ENCODE measurements at places on chromosomes 2 and 18. TPM values are rescaled to one million over a fixed set of nuclear protein-coding genes. Genes with fewer than 3 reads are reported as not detected.

Gene TXNDC9
- total RNA-seq, result 27.9 TPM

DNA sequence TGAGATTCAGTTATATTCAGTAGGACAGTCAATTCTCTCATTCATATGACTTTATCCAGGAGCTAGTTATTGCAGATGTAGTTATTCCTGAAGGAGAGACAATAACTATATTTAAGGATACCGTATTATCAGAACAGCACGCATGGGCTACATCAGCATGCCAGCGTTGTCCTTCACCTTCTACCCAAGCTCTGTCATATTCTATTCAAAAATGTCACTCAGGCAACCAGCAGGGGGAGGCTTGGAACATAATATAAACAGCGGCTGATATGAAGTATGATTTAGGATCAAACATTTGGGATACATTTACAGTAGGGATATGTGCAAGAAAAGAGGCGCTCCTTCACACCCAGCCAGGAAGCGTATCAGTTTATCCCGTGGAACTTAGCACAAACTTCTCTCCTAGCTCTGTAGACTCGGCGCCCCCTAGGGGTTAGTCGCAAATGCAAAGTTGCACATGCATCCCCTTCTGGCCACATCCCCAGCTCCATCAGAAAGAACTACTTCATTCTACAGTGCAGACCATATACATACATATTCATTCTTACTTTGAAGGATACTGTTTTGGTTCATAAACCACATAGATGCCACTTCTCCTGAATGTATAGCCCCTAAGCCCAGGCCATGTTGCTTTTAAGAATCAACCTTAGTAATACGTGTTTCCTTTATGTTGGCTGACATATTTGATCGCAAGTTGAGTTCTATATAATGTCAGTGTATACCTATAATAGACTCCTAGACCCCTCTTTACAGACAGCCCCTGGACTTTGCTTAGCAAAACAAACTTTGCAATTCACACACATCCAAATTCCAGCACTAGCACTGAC is 759.4 kb downstream of the ADCYAP1 start:
- H3K4me1 ChIP-seq, result no peaks in the 10 kb centered on the region
- H3K27ac ChIP-seq, result no peak overlapping the region
- no peaks in the 10 kb centered on the region for H3K36me3 ChIP-seq
- H3K27me3 ChIP-seq, result peaks cover 5% of the 10 kb centered on the region
- DNase-seq, result peak; percentile 68
- no peak overlapping the region for H3K4me3 ChIP-seq

- no peak for DNase-seq
- H3K4me3 ChIP-seq, result no peak overlapping the region
- H3K4me1 ChIP-seq, result no peaks in the 10 kb centered on the region
- no peaks in the 10 kb centered on the region for H3K36me3 ChIP-seq
Measured at GRCh38 chr18:28088477-28088876, 88.5 kb downstream of the CDH2 start.

DNA sequence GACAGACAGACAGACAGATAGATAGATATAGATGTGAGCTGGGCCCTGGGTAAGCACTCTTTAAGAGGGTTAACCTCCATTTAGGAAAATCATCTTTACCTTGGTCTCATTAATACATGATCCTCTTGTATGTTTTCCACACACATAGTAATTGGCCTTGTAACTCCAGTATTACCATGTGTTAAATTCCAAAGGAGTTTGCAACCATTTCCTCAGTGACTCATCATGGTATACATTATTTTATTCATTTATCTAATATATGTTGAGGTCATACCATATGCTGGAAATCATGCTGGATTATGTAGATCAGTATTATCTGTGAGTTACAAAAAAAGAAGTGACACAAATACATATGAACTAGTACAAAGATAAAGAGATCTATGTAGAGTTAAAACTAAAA is 504.3 kb downstream of the DCC start:
- H3K27ac ChIP-seq, result no peak overlapping the region
- H3K4me3 ChIP-seq, result no peak overlapping the region
- no peaks in the 10 kb centered on the region for H3K4me1 ChIP-seq
- H3K27me3 ChIP-seq, result no peaks in the 10 kb centered on the region

Gene UGT1A9
- total RNA-seq, result not detected

DNA sequence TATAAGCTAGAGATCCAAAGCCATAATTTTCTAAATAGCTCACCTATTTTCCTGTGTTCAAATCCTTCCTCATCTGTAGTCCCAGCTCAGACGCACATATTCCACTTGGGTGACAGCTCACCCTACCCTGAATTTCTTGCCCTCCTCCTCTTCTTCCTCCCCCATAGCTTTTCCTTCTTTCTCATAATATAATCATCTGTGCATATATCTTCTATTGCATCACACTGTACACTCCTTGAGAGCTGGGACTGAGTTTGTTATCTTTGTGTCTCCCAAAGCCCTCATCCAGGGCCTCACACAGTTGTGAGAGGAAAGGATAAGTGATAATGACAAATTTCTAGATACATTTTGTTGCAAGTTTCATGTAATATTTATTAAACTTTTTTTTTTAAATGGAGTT is 55.9 kb upstream of the RTN4 start:
- H3K4me3 ChIP-seq, result no peak overlapping the region
- H3K27ac ChIP-seq, result no peak overlapping the region
- no peaks in the 10 kb centered on the region for H3K27me3 ChIP-seq
- DNase-seq, result no peak
- no peaks in the 10 kb centered on the region for H3K4me1 ChIP-seq

Gene STARD6
- 0.23 TPM for total RNA-seq

GRCh38 chr2:78861546-78861945 is 164.0 kb upstream of the REG3G start:
- DNase-seq, result no peak
- H3K27ac ChIP-seq, result no peak overlapping the region
- no peaks in the 10 kb centered on the region for H3K27me3 ChIP-seq
- no peaks in the 10 kb centered on the region for H3K36me3 ChIP-seq
- no peaks in the 10 kb centered on the region for H3K4me1 ChIP-seq

DNA sequence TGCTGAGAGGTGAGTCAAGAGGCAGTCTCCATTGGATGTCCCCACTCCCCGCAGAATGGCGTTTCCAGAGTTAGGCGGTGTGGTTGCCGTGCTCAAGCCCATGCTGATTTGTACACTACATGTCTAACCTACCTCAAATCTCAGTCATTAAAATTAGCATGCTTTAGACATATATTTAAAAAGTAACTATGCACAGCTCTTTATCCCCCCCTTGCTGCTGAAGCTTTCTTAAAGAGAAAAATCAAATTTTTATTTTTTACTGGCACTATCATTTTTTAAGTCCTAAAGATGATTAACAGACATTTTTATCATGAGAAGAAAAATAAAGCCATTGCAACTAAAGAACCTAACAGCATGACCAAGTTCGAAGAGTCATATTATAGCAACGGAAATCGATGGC is 42.9 kb downstream of the BOLA3 start:
- no peak overlapping the region for H3K27ac ChIP-seq
- no peak for DNase-seq
- no peaks in the 10 kb centered on the region for H3K4me1 ChIP-seq
- peaks cover 12% of the 10 kb centered on the region for H3K36me3 ChIP-seq
- H3K4me3 ChIP-seq, result no peak overlapping the region
